ENCODE measurements at places on chromosomes 5 and 9. TPM values are rescaled to one million over a fixed set of nuclear protein-coding genes. Genes with fewer than 3 reads are reported as not detected.

GRCh38 chr5:133653760-133654049 lies 41.4 kb upstream of the FSTL4 start:
- no peak for DNase-seq

The ARID3C gene
- polyA plus RNA-seq = not detected

GRCh38 chr9:5767968-5768932 lies 64.7 kb downstream of the ERMP1 start:
- DNase-seq = no peak

The PCDHGB1 gene
- polyA plus RNA-seq = 1.7 TPM

DNA sequence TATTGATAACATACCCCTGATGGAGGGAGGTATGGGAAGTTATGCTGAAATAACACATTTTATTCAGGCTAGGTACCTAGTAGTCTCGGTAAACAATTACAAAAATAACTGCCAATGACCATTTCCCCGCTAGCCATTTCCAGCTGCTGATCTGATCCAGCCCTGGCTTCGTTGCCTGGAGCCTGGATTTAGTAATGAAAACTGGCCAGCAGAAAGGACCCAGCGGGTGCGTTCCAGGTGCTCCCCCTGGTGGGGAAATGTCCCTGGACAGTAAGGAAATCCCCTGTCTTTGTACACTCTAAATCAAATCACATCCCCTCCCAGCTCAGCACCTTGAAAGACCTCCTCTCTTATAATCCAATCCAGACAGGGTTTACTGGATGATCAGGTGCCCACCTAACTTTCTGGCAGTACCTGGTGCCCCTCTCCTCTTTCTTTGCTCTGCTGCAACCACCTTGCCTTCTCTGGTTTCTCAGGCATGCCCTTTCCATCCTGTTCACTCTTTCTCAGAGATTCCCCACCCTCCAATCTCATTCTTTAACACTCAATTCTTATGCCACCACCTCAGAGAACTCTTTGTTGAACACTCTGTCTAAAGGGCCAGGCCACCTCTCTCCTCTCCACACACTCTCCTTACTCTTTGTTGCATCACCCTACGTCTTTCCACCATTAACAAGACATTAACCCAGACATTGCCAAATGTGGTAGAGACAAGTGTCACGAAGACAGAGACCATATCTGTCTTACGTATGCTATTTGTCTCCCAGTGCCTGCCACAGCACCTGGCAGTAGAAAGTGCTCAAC lies 50.1 kb upstream of the SMAD5 start:
- DNase-seq = peak; percentile 83

- DNase-seq = no peak
Observed at GRCh38 chr5:1827025-1827885, 26.0 kb downstream of the NDUFS6 start.

DNA sequence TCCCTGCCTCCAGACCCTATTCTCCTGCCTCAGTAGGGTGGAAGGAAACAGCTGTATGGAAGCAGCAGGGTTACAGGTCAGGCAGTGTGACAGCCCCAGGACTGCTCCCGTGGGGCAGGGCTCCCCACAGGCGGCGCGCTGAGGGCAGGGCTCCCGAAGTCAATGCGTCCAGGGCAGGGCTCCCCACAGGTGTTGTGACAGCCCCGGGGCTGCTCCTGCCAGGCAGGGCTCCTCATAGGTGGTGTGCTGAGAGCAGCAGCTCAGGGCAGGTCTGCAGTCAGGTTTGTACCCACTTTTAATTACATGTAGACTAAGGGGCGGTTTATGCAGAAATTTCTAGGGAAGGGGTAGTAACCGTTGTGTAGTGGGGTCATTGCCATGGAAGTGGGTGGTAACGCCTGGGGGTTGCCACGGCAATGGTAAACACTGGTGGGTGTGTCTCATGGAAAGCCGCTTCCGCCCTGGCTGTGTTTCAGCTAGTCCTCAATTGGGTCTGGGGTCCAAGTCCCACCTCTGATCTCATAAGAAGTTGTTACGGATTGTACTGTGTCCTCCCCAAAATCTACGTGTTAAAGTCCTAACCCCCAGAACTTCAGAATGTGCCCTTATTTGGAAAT lies 16.7 kb upstream of the TERT start:
- no peak for DNase-seq

- DNase-seq = no peak
Observed at GRCh38 chr9:133448487-133448972, 11.2 kb upstream of the CACFD1 start.

- DNase-seq = no peak
Observed at GRCh38 chr5:76547242-76547890, 75.8 kb downstream of the F2RL2 start.

The MARCHF6 gene
- polyA plus RNA-seq = 163 TPM

GRCh38 chr9:136312436-136312835 lies 8.5 kb upstream of the CCDC187 start:
- peak; percentile 56 for DNase-seq

DNA sequence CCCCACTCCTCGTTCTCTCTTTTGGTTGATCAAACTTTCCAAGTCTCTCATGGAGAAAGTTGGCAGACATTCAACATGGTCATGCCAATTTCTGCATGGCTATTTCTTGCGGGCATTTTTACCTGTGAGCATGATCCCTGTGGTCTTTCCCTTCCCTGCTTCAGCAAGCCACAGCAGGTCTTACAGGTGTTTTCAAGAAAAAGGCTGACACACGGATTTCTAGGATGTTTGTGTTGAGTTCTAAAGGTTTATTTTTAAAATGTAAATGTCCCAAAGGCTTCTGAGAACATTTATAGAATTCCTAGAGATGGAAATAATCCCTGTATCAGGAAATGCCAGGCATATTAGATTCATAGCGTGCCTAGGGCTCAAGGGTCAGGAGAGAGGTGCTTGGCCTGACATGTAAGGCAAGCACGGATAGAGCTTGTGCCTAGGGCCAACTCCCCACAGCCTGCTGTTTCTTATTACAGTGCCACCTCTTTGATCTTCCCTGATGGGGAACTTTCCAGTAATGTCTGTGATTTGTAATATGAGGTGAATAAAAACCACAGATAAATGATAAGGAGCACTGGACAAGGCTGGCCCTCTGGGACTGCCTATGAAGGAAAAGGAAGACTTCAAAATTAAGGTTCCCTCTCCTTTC lies 79.8 kb downstream of the MUSK start:
- DNase-seq = no peak

The FAM169A gene
- polyA plus RNA-seq = 5.0 TPM

DNA sequence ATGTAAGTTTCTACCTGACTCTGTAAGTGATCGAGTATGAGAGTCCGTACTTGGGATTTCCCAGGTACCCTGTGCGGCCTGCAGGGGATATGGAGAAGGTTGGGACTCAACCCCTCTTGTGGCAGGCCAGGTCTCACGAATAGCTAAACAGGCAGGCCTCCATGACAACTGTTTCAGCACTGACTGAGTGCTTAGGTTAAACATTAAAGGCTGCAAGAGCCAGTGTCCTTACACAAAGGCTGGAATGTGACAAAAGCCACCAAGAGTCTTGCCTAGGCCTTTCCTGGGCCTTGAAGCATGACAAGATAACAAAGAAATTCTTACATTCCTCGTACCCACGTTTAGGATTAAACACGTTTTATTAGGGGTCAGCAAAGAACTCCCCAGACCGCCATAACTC lies 58.6 kb downstream of the THBS4 start:
- DNase-seq = no peak

DNA sequence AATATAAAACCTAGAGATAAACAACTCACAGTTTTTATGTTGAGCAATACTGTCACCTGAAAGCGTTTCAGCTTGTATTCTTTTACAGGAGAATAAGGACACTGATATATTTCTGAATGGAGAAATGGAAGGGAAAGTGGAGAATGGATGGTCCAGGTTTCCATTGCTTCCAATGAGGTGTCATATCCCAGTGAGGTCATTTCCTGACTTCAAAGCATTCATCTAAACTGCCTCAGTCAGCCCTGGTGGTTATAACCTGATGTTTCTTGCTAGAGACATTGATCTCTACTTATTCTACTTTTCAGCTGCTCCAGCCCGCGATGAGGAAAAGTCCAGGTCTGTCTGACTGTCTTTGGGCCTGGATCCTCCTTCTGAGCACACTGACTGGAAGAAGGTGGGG lies 2.6 kb downstream of the GABRA1 start:
- no peak for DNase-seq

The ZNF622 gene
- polyA plus RNA-seq = 19.2 TPM

- DNase-seq = peak; percentile 46
Observed at GRCh38 chr5:78638423-78638822, 10.1 kb downstream of the LHFPL2 start.

- no peak for DNase-seq
Observed at GRCh38 chr9:2613730-2614271, 7.8 kb upstream of the VLDLR start.

DNA sequence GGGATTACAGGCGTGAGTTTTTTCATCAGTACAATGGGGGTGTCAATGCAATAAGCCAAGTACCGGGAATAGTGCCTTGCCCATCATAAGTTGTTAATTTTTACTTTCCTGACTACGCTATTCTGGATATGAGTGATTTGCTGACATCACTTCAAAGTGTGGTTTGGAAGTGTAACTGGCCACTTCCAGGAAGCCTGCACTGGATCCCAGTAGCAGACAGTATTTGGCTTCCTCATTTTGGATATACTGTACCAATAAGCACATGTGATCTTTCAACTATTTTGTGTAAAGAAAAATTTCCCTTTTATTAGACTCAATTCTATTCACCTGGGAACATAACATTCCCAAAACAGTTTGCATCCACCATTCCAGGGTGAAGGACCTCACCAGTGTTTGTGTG lies 417.7 kb upstream of the KLF4 start:
- no peak for DNase-seq

The PCDHA11 gene
- 0.20 TPM for polyA plus RNA-seq

The NRARP gene
- polyA plus RNA-seq = 7.5 TPM

DNA sequence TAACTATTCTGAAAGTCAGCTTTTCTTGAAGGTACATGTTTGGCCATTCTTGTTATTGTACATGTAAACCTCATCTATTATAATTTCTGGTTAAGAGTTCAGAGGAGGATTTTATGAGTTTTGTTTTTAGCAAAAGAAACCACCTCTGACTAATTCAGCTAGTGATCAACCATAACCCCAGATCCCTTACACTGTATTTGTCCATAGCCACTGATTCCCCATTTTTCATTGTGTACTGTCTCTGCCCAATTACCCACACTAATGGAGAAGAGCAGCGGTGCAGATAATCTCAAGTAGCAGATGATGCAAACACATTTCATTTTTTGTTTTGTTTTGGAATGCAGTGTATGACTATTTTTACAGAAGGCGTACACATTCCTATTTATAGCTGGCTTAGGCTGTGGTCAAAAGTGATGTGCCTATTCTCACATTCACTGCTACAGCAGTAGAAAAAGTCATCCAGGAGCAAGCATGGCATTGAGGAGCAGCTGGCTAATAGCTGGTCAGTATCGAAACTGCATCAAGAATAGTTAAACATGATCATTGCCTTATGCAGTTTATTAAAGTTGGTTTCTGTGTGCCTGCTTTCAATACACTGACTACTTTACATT lies 988.3 kb downstream of the DTWD2 start:
- DNase-seq = no peak

GRCh38 chr5:128446-128845 lies 36.5 kb downstream of the PLEKHG4B start:
- no peak for DNase-seq

DNA sequence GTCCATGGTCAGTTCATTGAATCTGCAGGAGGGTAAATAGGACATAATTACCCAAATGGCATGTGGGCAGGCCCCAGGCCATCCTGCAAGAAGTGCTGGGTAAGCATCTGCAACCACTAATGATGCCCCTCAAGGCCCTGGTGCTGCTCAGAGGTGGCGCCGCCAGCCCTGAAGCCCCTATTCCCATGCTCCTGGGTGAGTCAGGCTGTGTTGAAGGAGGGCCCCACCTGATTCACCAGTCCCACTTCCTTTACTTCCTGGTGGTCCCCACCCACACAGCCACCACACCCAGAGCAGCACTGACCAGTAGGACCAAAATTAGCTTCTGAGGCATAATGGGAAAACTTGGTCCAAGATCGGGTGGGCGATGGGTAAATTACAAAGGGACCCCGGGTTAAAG lies 120.4 kb upstream of the SPRY4 start:
- DNase-seq = no peak

The EPB41L4A gene
- polyA plus RNA-seq = 22.9 TPM

DNA sequence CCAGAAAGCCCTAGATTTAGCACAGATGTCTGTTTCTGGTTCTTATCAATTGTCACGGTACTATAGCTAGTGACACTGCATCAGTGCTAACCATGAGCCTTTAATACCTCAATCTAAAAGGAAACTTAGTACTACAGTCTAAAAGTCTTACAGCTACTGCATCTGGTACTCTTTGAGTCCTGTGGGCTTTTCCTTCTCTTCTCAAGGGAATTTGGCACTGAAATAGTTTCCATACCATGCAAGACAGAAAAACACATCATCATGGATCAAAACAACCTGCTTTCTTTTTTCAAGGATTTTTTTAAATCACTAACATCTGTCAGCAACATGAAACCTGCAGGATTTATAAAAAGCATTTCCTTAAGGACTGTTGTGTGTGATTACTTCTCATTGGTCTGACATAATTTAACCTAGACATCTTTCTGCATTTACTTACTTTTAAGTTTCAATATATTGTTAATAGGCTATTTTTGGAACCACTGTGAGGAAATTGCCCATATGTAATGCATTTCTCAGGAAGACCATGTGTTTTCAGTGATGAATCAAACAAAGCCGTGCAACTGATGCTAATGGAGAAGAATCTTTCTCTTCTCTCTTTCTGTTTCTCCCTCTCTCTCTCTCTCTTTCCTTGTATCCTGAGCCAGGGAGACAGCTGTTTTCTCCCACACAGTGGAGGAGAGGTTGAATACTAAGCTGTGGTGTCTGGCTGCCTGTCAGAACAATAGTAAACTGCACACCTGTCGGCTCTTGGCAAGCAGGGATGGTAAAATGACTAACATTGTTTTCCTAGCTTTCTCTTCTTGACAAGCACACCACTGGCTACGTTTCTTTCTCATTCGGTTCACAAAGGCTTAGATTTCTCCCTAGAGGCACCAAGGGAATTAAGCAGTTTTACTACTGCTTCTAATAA lies 273.4 kb downstream of the CSNK1G3 start:
- no peak for DNase-seq

The TAS2R1 gene
- polyA plus RNA-seq = not detected

DNA sequence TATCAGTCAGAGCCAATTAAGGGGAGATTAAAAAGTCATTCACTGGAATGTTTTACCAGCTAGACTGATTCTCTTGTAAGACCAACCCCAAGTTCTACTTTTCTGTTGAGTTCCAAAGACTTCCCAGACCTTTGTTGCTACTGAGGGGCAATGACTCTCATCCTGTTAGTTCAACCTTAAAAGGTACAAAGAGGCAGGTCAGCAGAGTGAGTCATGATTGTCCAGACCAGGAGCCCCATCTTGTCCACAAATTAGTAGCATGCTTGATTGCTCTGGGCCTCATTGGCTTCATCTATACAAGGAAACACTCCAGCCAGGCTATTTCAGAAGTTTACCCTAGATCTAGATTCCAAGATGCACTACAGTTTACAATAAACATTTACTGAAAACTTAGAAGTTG lies 79.9 kb upstream of the IL7R start:
- DNase-seq = no peak

The MYORG gene
- polyA plus RNA-seq = 3.0 TPM

- peak; percentile 64 for DNase-seq
Observed at GRCh38 chr5:54718656-54719055, 201.1 kb downstream of the SNX18 start.

The HAVCR1 gene
- 1.1 TPM for polyA plus RNA-seq

GRCh38 chr9:116549786-116550660 lies 137.1 kb upstream of the TRIM32 start:
- no peak for DNase-seq

Data from right lung (tissue), 10 donors.